Activated T-cell treated with anti-CD3 and anti-CD28 coated beads for 1 hour (primary cell): ENCODE measurements at places on chromosomes 3 and 15.

DNA sequence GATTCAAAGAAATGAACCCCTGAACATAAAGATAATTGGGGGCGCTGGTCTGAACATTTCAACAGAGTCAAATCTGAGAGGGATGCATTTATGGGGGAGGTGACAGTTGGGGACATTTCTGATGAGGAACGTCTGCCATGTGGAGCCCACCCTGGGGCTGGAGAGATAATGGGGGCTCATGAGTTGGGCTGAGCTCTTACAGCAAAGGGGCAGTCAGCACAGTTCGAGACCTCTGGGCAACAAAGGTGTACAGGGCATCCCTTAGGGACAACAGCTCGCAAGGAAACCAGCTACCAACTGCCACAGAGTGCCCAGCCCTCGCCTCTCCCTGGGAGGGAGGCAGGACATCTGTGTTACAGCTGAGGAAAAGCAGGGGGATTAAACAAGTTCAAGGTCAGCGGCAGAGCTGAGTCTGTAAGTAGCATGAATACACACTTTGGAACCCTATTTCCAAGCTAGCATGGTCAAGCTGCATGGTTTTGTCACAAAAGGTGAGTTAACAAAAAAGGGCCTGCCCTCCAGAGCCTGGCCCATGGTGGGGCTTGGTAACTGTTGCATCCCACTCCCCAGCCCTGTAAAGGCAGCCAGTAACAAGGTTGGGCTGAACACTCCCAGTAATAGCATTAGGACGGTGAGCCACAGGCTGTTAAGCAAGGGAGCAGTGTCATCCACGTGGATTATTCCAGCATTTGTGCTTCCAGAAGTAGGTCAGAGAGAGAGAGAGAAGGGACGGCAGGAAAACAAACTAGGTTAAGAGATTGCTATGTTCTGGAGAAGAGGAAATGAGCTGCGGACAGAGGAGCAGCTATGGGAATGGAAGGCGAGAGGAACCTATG is 4.3 kb downstream of the GNB5 start:
- DNase-seq: no peak

- no peak for DNase-seq
Measured at GRCh38 chr3:25818335-25818734, 28.4 kb downstream of the OXSM start.

GRCh38 chr15:48355377-48355776 is 24.1 kb downstream of the DUT start:
- DNase-seq: no peak

- DNase-seq: no peak
Measured at GRCh38 chr15:67980773-67981685, 73.1 kb upstream of the PIAS1 start.

DNA sequence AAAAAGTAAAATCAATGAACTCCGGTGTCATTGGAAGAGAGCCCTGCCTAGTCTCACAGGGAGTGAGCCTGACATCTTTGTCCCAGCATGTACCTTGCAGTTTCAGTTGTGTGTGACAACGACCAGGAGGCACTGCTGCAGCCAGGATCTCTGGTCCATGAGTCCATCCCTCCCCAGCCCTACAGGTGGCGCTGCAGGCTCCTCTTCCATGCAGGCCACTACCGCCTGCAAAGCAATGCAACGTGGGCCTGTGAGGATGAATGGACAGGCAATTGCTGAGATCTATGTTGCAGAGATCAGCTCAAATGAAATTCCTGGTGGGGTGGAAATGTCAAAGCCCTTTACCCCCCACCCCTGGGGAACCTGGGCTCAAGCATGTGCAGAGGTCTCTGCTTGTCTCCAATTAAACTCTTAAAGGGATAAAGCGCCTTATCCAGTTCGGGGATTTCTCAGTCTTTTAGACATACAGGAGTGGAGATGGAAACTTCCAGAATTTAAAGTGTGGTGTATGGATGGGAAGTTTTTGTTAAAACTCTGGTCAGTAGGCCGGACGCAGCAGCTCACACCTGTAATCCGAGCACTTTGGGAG is 35.8 kb downstream of the TKT start:
- DNase-seq: peak; percentile 74

GRCh38 chr15:74044267-74045110 is 37.9 kb downstream of the GOLGA6A start:
- no peak for DNase-seq

DNA sequence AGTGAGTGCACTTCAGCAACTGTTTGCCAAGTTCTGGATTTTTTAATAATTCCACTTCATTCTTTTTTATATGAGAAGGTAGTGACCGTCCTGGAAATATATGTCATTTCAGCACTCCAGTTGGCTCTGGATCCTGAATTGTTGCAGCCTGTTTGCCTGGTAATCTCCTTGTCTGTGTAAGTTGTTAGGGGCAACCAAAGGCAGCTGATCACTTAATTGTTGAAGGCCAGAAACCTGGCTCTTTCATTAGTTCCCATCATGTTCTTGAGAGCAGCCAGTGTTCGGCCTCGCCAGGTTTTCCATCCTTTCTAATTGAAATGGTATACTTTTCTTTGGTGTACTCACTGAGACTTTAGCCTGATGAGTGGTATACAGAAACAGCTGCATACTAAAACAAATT is 168.6 kb downstream of the SOX2 start:
- no peak for DNase-seq
